CD4-positive, alpha-beta T cell treated with Interleukin-4 for 4 hours (primary cell): ENCODE measurements at places on chromosomes 12 and 14.

GRCh38 chr14:65961004-65961403 is 525.2 kb upstream of the CCDC196 start:
- peak; percentile 63 for DNase-seq

DNA sequence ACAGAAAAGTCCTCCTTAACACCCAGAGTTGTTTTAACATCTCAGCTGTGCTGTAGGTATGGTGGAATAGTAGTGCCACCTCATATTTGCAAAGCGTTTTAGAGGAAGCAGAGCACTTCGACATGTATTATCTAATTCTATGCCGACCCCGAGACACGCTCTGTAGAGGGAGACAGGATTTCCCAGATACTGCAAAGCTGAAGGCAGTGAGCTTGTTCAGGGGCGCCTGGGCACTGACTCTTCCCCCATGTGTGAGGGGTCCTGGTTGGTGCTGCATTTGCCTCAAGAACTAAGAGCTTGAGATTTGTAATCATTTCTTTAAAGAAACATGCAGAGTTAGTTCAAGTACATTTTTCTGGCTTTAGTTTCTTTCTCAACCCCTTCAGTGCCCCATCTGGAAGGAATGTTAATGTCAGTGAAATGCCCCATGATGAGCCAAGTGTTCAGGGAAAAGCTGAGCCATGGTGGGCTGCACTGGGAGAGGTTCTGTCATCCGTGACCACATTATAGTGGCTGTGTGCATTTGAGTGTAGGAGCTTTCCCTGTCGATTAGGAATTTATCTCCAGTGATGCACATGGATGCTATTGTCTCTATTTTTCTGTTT is 66.3 kb downstream of the MBIP start:
- no peak for DNase-seq

DNA sequence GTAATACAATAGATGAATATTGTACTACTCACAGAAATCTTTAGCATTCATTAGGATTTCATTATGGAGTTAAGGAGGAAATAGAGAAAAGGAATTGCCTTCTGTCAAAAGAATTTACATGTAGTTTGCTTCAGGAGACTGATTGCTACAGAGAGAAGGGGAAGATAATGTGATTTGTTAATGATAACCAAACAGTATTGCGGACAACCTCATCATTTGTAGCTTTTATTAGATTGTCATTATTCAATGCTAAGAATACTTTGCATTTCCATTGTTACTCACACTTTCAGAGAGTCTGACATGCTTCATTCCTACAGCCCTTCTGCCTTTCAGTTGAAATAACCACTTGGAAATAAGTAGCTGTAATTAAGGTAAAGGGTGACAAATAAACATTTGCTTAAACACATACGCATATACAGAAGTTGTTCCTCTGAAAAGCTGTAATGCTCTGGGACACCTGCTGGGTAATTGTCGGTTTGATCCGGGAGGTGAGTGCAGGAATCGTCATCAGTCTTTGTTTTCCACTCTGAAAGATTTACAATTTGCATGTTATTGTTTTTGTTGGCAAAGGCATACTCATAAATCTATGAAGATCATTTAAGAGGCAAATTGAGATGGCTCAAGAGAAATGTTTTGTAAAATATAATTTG is 600.2 kb downstream of the TRHDE start:
- no peak for DNase-seq

- no peak for DNase-seq
Measured at GRCh38 chr14:69317102-69317755, 57.3 kb downstream of the GALNT16 start.

GRCh38 chr12:48296586-48297282 is 54.0 kb downstream of the ZNF641 start:
- DNase-seq: peak; percentile 36

DNA sequence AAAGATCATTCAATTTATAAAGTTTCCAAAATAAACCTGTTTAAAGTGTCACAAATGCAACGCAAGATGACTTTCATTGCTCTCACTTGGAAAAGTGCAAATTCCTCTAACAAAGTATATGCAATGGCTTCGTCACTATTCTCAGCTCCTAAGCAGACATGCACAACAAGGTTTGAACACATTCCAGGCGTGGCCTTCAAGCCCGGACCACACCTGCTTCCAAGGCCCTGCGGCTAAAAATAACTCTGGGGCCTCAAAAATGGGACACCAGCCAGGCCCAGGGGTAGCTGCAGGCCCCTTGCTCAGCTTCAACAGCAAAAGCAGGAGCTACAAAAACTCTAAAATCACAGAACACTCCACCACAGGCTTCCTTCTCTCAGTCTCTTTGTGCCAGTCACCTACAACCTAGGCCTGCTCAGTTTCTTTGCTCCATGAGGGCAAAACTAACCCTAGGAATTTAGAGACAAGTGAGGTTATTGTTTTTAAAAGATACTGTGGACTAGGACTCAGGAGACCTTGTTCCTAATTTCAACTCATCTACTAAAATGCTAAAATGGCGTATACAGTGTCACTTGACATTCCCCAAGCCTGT is 29.3 kb downstream of the DUSP16 start:
- no peak for DNase-seq

GRCh38 chr12:12506496-12506890 is 56.2 kb downstream of the DUSP16 start:
- DNase-seq: no peak

DNA sequence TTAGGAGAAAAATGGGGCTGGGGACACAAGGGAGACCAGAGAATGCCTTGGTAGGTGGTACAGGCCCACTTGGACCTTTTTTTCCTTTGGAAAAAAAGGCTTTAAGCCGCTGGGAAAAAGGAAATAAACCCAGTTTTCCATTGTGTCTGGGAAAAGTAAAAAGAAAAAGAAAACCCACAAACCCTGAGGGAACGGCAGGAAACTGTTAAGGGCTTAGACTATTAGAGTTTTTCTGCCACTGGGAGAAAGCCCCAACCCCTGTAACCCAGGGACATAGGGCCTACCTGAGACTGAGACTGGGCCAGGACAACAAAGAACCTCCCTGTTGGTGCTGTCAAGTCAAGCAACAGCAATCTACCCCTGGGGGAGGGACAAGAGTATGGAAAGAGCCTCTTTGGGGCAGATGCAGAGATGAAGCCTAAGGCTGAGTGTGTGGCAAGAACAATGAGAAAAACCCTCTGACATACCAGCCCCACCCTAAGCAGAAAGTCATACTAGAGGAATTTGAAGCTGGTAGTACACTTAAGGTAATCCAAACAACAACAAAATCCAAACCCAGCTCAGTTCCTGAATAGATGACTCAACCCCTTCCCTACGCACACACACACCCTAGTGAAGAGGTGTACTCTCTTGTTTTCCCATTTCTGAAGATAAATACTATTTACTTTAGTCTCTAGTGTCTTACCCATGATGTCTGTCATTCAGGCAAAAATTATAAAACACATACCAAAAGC is 22.8 kb downstream of the ATF1 start:
- DNase-seq: no peak

DNA sequence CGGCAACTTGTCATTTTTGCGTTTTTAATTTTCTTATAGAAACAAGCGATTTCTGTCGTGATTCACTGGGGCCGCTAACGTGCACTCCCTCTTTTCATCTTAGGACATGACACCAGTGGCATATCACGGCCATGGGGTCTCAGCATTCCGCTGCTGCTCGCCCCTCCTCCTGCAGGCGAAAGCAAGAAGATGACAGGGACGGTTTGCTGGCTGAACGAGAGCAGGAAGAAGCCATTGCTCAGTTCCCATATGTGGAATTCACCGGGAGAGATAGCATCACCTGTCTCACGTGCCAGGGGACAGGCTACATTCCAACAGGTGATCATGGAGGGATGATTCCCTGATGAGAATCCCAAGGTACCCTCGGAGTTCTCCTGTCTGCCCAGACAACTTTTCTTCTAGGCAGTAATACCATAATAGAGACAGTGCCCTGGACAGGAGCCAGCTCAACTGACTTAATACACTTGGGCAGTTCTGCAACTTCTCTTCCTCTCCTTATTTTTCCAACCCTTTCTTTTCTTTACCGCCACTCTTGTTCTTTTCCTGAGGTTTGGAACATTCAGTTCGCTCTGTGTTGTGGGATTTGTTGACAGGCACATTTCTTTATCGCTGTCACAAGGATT is 821 bp downstream of the TMEM106C start:
- DNase-seq: no peak

DNA sequence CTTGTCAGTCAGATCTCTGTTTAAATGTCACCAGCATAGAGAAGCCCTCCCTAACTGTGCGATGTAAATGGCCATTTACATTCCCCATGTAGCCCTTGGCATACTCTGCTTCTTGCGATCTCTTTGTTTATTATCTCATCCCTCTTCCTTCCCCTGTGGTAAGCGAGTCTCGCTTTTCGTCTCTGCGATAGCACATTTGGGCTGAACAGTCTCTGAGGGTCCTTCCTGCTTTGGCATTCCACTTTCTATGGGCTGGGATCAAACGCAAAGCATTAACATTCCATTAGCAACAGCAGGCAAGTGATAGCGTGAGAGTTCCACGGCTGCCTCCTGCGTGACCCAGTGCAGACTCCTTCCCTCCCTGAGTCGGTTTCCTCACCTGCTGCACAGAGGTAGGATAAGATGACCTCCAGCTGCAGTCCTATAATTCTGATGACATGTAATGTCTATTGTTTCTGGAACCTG is 61.4 kb upstream of the TUNAR start:
- DNase-seq: no peak

- peak; percentile 49 for DNase-seq
Measured at GRCh38 chr14:68468437-68469207, 324.2 kb downstream of the ZFP36L1 start.

DNA sequence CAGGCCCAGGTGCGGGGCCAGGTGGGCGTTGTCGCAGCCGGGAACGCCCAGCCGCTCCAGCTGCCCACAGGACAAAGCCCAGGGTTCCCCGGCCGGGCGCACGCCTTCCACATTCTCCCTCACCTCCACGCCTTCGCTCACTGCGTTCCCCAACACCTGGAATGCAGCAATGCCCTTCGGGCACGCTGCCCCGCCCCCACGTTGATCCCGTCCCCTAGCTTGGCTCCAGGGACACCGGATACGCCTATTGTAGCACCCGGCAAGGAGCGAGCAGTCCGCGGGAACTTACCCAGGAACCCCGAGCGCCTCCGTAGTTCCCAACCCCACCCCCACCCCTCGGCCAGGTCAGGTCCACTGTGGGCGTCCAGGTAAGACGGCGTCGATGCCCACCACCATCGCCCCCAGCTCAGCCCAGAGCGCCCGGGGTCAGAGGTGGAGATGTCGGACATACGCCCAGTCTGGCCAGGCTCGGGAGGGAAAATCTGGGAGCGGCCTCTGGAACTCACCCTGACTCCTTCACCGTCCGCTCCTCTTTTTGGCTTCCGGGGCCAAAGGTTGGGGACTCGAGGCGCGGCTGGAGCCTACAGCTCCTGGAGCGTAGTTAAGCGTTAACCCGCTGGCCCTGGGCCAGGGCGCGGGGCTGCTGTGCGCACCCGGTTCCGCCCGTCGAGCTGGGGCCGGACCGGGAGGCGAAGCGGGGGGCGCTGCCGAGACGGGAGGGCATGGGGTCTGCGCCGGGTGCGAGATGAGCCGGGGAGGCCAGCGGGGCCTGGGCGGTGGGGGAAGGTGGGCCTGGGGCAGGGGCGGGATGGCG is 594 bp upstream of the CEP170B start:
- DNase-seq: no peak

DNA sequence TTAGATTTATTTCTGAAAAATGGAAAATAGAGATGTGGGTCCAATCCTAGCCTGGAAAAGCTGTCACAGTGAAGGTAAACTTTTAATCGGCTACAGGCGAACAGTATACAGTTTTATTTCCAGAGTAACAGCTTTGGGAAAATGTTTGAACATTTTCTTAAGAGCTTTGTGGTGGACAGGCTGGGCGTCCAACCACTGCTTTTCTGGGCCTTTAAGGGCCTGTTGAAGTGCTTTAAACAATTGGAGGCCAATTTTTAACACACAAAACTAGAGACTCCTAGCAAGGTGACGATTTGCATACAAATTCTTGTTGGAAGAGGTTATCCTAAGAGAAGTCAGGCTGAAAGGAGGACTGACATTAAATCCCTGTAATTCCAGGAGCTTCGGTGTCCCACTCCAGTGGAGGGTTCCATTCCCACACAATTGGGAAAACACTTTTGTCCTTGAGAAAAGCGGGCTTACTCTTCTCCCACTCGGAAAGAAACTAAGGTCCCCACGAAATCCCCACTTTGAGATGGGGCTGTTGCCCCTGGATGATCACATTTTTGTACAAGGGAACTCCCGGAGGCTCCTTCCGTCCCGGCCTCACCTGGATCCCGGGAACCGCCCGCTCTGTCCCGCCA is 26.9 kb downstream of the BCL11B start:
- DNase-seq: no peak

- DNase-seq: no peak
Measured at GRCh38 chr12:40762072-40762471, 69.8 kb downstream of the CNTN1 start.

DNA sequence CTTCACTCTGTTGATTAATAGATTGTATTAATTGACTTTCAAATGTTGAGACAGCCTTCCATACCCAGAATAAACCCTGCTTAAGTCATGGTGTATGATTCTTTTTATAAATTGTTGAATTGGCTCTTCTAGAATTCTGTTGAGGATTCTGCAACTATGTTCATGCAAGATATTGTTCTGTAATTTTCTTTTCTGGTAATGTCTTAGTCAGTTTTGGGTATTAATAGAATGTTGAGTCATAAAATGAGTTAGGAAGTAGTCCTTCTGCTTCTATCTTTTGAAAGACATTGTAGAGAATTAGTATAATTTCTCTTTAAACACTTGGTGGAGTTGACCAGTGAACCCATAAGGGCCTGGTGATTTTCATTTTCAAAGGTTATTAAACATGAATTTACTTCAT is 958.9 kb downstream of the LRFN5 start:
- no peak for DNase-seq

DNA sequence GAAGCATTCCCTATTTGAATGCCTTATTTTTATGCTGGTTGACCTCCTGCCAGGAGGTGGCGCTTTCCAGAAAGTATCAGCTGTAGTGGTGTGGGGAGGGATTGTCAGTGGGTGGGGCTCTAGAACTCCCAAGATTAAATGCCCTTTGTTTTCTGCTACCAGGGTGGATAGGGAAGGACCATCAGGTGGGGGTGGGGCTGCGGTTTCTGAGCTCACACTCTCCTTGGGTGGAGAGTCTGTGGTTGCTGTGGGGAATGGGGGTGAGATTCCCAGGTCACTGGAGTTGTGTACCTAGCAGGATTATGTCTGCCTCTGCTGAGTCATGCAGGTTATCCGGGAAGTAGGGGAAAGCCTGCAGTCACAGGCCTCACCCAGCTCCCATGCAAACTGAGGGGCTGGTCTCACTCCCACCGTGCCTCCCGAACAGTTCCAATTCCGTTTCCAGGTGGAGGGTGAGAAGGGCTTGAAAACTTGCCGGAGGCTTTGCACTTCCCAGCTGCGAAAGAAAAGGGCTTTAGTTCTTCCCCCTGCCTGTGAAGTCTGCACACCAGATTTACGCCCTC is 68.3 kb downstream of the ALG10B start:
- no peak for DNase-seq

GRCh38 chr14:22996768-22997654 is 12.9 kb downstream of the C14orf93 start:
- no peak for DNase-seq

DNA sequence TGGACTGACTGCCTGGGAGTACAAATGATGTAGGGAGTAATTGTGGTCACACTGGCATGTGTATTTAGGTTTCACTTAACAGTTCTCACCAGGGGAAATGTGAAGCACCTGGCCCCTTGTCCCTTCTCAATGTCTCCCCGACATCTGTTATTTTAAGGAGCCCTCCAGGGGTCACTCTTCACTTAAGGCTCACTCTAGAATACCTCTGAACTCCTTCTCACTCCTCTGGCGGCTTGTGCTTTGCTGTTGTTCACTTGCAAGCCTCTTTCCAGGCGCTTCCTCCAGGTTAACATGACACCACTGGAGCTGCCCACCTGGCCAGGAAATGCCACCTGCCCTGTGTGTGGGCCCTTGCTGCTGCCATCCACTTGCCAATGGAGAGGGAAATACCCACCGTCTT is 56.5 kb upstream of the GZMB start:
- peak; percentile 30 for DNase-seq

GRCh38 chr14:51626788-51627187 is 24.9 kb upstream of the FRMD6 start:
- DNase-seq: no peak
